ENCODE measurements at places on chromosomes 6 and 20. TPM values are rescaled to one million over a fixed set of nuclear protein-coding genes. Genes with fewer than 3 reads are reported as not detected.

NR2E1 gene
- polyA plus RNA-seq, result not detected

FAM162B gene
- polyA plus RNA-seq, result 3.2 TPM

STMND1 gene
- polyA plus RNA-seq, result 0.39 TPM

DPPA5 gene
- not detected for polyA plus RNA-seq

CRIP3 gene
- 1.5 TPM for polyA plus RNA-seq

HLA-DMA gene
- polyA plus RNA-seq, result 4.7 TPM

RIPOR3 gene
- 10.3 TPM for polyA plus RNA-seq

OPN5 gene
- not detected for polyA plus RNA-seq

C6orf15 gene
- not detected for polyA plus RNA-seq

CPXM1 gene
- polyA plus RNA-seq, result 82.5 TPM

ZNF334 gene
- 8.8 TPM for polyA plus RNA-seq
